ENCODE measurements at places on chromosomes 12 and 14.
A peak's percentile ranks its signal among the peaks of the same experiment; 100 is the strongest.

GRCh38 chr12:27606986-27607385 lies 83.0 kb downstream of the PPFIBP1 start:
- DNase-seq, result no peak

DNA sequence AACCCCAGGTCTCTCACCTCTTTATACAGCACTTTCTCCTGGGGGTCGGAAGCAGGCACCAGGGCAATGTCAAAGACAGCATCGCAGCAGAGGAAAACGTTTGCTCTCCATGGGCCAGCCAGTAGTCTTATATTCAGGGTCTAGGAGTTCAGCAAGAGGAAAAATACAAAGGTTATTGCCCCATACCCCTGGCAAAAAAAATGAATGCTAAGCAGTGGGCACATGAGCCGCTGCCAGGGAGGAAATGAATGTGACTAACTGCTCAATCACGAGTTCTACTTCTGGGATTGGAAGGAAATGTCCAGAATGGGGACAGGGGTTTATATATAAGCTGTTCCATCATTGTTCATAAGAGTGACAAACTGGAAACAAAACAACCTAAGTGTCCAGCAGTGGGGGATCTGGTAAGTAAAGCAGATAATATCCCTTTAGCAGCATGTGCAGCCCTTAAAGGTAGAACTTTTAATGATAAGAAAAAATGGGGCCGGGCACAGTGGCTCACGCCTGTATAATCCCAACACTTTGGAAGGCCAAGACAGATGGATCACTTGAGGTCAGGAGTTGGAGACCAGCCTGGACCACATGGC lies 53.8 kb downstream of the PHETA1 start:
- DNase-seq, result peak; percentile 44

DNA sequence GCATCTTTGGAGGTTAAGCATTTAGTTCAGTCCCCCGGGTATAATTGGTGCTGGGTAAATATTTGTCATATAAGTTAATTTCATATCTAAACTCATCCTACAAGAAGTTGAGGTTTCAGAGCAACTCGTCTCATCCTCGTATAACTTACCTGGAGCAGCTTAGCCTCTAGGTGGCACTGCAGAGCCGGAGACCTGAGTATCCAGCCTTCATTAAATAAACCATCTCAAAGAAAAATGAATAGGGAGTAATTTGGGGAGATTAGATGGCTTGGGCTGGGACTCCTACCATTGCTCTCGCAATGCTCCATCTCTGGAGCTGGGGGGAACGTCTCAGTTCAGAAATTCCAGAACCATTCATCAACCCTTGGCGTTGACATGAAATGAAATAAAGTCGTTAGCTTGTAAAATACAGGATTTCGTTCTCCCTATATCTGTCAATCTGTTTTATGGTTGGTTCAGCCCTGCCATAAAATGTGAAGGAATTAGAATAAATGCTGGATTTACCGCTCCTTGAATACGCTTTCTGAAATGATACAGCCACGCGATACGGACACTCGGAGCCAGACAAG lies 122.9 kb upstream of the TMEM132D start:
- DNase-seq, result peak; percentile 14

GRCh38 chr12:10740182-10740581 lies 17.1 kb upstream of the YBX3 start:
- no peak for DNase-seq

DNA sequence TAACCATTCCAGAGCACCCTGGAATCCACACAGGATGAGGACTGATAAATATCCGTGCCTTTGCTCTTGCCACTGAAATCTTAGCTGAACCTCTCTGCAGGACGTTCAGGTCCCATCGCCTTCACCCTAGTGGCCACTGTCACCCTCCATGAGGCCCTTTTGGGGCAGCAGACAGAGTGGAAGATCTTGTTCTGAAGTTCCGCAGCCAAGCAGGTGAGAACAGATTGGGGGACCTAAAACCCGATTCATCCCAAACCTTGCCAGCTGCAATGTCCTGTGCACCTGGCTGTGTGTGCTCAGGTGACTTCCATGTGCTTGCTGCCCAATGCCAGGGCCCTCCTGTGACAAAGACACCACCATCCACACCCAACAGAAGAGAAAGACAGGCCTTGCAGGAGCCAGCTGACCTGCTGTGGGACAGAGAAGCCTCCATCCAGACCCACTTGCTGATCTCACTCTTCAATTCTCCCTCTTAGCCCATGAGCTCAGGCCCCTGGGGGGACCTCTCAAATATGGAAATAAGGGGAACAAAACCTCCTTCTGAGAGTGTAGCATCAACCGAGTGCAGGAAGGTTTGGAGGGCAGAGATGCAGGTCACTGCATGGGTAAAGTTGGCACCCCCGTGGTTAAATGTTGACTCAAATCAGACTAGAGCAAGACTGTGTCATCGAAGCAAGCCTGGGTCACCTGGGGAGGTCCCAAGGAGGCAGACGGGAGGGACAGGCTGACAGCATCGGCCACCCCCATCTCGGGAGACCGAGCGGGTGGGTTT lies 308.7 kb upstream of the DIO3 start:
- no peak for DNase-seq

DNA sequence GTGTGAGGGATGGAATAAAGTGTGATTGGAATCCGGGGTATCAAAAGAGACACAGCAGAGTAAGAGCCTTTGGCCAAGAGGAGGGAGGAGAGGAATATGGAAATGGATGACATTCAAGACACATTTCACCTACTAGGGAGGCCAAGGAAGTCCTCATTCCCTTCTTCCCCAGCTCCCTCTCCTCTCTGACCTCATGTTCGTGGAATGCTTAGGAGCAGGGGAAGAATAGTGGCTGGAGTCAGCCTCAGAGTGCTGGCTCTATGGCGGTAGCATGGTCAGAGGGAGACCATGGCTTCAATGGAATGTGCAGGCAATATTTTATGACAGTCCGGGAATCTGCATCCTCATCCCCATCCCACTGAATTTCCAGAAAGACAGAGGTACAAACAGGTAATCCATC lies 196.6 kb downstream of the EGLN3 start:
- peak; percentile 32 for DNase-seq

GRCh38 chr12:16323638-16324037 lies 23.8 kb upstream of the MGST1 start:
- no peak for DNase-seq

DNA sequence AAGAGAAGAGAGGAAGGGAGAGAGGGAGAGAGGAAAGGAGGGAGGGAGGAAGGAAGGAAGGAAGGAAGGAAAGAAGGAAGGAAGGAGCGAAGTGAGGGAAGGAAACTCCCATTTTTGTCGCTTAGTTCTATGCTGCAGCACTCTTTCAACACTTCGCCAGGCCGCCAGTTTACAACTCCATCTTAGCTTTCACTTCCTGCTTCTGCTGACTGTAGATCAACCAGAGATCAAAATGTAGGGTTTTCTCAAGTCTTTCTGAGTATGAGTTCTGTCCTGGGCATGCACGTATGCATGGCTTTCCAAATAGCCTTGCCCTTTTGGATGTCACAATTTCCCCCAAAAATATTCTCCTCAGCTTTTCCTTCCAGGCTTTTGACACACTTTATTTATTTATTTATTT lies 723.4 kb downstream of the TRHDE start:
- DNase-seq, result no peak

GRCh38 chr14:45039390-45039789 lies 44.5 kb upstream of the PRPF39 start:
- no peak for DNase-seq

GRCh38 chr14:69473946-69474345 lies 10.6 kb upstream of the PLEKHD1 start:
- no peak for DNase-seq

DNA sequence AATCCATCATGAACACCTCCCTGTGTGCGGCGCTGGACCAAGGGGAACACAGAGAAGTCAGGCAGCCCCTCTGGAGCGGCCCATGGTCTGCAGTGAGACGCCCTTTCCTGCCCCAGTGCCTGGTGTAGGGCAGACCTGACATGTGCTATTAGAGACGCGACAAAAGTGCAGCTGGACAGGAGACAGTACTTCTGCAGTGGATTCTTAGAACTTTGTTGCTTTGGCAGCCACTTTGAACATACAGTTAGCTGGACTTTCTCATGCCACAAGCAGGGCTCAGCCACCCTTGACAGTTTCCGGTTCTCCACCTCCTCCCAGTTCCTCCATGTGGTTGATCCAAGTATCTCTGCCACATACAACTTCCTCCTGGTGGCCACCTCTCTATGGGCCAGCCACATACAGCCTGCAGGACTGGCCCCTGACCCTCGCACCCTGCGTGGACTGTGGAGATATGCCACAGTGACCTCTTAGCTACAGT lies 45.9 kb downstream of the LGMN start:
- DNase-seq, result no peak

GRCh38 chr12:109777544-109777943 lies 55.7 kb downstream of the TRPV4 start:
- DNase-seq, result peak; percentile 38

GRCh38 chr12:48279101-48279500 lies 71.6 kb downstream of the ZNF641 start:
- no peak for DNase-seq

DNA sequence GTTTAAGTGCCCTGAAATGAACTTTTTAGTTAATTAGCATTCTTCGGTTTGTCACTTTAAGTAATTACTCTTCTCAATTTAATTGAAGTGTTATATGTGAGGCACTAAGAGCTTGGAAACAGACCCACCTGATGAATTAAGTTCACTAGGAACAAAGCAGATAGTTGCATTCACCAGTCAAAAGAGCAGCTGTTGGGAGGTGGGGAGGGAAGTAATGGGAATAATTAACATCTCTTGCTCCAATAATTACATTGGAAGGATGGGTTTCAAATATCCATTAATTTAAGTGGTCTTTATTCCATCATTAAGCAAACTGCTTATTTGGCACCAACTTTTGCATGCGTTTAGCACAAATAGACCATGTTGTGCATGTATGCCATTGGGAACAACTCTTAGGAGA lies 667.2 kb downstream of the GALC start:
- DNase-seq, result no peak

DNA sequence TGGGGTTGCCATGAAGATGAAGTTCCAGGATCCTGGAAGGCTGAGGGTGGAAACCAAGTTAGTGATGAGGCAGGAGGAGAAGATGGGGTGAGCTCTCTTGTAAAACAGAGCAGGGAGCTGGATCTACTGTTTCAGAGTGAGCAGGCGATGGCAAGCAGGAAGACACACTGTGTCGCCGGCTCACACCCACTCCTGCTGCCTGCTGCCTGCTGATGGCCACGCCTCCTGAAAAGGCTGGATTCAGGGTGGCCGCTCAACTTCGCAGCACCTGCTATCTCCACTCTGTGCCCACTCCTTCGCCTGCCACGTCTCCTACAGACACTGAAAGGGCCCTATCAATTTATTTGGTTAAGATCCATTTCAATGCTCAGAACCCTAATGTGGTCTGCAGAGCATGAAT lies 96.1 kb downstream of the RBM19 start:
- no peak for DNase-seq

GRCh38 chr12:76898442-76898841 lies 19.6 kb upstream of the CSRP2 start:
- peak; percentile 39 for DNase-seq

- DNase-seq, result no peak
Observed at GRCh38 chr14:89418976-89419375, 1.9 kb upstream of the FOXN3 start.

GRCh38 chr12:92496790-92497189 lies 206.0 kb upstream of the PLEKHG7 start:
- DNase-seq, result no peak

DNA sequence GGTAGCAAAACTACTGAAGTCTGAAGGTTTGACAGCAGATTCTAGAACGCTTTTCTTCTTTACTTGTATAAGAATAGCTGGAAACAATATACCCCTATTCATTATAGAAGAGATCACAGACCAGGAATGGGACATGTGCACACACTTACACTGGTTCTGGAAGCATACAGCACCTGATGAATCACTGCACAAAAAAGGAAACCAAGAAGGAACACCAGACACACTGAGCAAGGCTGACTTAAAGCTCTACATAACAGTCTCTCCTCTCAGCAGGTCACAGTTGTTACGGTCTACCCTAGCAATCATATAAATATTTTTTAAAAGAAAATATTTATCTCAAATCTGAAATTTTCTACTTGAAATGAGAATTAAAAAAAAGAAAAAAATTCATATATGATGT lies 13.5 kb downstream of the ATP2B1 start:
- peak; percentile 69 for DNase-seq

DNA sequence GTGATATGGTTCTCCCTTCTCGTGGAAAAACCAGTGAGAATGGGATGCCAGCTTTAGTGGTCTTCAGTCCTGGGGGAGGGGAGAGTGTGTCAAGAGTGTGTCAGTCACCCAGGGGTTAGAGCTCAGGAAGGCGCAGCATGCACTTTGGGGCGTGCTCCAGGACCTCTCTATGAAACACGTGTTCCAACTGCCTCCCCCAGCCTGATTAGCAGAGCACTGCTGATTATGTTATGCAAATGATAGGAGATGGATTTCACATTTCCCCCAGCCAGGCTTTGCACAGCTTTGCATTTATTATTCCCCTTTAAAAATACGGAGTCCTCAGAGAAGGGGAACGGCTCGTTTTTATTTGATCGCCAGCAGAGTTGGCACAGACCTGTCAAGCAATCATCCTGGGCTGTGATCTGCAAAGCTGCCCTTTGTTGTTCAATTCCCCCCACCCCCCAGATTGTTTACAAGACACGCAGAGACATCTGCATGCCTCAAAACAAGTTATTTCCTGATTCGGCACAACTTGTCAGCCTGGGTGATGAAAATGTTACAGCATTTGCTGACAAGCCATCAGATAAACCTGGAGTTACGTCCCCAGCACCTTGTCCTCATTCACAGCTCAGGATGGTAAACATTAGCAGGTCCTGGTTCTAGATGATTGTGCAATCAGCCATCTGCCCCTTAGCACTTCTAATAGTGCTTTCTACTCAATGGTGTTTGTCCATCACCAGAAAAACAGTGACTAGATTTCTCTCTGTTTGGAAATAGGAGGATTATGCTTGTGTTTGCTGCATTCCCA lies 196.5 kb downstream of the NOVA1 start:
- DNase-seq, result no peak

- DNase-seq, result no peak
Observed at GRCh38 chr14:94774344-94775090, 4.6 kb upstream of the GSC start.

DNA sequence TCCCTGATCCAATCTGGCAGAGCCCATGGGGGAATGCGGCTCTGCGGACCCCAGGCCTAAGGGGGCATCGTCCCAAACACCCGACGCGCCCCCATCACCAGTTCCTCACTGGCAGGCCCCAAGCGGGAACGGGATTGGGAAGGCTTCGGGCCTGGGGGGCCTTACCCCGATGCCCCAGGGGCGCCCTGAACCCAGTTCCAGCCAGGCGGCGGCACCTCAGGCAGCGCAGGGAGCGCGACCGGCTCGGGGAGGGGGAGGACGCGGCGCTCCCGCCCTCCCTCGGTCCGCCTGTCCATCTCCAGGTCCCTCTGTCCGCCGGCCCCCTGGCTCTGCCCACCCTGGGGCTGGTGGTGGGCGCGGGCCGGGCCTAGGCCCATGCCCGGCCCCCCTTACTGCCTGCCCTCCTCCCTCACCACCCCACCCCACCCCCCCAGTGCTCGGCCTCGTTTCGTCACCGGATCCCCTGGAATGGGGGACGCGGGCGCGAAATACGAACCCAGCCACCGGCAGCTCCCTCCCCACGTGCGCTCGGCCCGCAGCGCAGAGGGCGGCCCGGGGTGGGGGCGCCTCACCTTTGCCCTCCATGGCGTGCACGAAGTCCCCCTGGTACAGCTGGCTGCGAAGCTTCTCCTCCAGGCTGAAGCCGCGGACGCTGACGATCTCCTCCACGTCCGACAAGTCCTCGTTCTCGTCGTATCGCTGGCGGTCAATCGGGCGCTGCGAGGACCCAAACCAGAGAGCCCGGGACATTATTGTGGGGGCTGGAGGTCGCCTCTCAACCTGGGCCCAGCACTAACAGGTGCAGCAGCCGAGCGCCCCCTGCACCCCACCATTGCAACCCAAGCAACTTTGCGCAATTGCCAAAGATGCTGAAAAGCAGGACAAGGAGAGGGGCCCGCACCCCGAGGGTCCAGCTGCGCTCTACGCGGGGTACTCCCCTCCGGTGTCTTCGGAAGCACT lies 2.3 kb downstream of the KDM2B start:
- peak; percentile 30 for DNase-seq
